ENCODE measurements at places on chromosomes 7 and 10.

- no peak for DNase-seq
These were observed 5.5 kb downstream of the ASB4 start for GRCh38 chr7:95491201-95491600.

DNA sequence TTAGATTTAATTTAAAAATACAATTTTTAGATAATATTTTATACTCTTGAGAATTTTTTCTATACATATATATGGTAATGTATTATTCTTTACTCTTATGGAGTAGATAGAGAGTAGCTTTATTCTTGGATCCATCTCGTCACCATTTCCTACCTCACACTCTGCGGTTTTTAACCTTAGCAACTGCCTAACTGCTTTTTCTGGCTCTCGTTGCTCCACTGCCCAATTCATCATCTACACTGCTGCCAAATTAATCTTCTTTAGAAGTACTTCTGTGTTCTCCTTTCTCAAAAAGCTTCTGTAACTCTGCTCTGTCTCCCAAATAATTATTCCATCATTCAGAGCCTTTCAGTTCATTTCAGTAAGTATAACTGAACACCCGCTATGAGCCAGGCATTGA lies 35.3 kb downstream of the CAPZA2 start:
- no peak for DNase-seq

DNA sequence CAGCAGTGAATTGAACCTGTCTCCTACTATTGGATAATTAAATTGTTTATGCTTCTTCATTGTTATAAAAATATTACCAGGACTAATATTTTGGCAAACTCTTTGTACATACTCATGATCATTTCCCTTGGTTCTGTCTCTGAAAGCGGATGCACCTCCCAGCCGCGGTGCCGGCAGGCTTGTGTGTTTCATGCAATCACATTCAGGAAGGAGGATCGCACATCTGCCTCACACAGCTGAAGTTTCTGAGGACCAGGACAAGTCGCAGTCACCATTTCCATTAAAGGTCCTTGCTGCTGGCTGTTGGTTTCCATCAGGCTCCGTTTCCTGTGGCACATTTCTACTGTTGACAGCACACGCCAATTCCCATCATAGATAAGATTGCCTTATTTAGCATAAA lies 117.8 kb upstream of the SHH start:
- DNase-seq: no peak

- DNase-seq: no peak
These were observed 101.2 kb downstream of the NRP1 start for GRCh38 chr10:33233221-33233620.

DNA sequence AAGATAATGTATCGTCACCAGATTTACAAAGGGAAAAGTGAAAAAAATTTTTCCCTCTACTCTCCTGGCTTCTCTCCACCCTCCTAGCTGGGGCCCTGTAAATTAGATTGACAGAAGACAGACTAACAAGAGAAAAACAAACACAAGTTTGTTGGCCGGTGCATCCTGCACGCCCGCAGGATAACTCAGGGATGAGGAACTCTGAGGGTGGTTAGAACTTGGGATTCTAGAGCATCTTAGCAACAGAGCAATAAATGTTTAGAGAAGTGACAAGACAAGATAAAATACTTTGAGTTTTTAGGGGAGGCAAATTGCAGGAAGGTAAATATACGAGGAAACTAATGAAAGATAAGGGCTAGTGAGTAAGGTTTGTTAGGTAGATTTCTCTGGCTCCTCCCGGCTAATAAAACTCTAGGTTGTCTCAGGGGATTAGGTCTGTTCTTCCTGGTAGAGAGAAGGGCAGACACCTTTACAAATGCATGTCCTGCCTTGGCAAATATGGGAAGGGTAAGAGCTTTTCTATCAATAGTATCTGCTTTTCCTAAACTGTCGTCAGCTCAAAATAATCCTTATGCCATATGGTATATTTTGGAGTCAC lies 4.3 kb upstream of the UCN3 start:
- no peak for DNase-seq

All from cortex of kidney (tissue), 1 donor.